Activated naive CD4-positive, alpha-beta T cell treated with Interleukin-2 at 50 U/mL for 16 hours (primary cell): ENCODE measurements at places on chromosomes 1 and 21.

GRCh38 chr1:229275005-229275404 lies 4.1 kb downstream of the RAB4A start:
- DNase-seq, result no peak

DNA sequence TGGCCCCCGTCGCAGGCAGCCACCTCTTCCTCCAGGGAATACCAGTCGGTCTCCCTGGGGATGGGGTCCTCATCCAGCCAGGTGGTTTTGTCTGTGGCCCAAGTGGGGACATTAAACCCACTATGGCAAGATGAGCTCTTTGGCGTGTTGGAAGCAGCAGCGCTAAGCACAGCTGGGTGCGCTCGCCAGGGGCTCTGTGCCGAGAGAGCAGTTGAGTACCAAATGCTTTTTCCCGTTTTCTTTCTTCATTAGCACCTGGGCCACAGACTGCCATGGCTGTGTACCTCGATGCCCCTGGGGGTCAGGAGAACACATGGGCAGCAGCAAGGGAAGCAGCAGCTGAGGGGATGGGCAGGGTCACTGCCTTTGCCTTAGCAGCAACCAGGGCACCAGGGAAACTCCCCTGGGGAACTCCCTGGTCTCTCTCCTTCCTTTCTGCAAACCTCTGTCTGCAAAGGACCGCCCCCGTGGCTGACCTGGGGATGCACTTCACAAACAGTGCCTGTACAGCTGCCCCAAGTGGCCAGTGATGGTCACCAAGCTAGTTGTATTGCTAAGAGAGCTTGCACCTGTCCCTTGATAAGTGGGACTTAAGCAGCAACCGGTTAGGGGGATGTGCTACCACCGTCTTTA lies 31.1 kb downstream of the EDARADD start:
- peak; percentile 24 for DNase-seq

DNA sequence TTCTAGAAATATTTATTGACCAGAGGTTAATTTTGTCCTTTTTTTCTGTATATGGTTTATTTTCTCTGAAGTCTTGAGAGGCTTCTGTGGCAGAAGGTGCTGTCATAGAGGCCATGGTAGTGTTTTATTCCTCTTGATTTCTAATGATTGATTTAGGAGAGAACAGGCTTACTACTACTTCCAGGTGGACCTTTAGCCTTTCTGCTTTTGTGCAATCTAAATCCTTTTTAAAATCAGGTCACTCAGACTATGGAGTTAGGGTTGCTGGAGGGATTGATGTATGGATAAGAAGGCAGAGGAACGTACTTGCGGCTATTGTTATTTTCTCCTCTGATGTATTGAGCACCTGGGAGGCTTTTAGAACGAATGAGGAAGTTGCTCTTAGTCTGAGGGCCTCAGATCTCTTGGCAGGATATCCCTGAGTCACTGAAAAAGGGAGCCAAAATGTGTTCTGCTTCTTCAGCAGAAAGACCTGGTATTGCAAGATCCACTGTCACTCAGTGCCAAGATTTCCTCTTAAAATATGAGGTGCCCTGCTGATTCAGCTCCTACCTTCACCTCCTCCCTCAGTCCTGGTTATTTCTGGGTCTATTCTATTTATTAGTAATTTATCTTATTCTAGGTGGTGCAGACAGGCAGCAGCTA lies 277.4 kb downstream of the ZNF648 start:
- DNase-seq, result no peak

- DNase-seq, result no peak
These were observed 161.8 kb downstream of the NFIA start for GRCh38 chr1:61244114-61244513.

DNA sequence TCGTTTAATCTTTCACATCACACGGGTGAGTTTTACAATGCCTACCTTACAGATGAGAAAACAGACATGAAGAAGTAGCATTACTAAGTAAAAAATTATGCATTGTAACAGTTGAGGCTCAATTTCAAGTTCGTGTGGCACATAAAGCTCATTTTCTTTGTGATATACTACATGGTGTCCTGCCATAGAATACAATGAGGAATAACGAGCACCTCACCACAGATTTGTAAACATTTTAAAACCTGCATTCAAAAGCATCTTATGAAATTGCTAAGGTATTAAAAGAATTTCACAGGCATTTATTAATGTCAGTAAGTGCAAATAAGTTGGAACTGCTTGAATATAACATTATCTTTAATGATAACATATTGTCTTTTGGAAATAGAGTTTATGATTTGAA lies 47.8 kb upstream of the DEPDC1 start:
- DNase-seq, result no peak

GRCh38 chr21:25872271-25872670 lies 137.5 kb downstream of the GABPA start:
- DNase-seq, result no peak

GRCh38 chr1:34851431-34852105 lies 8.0 kb downstream of the SMIM12 start:
- no peak for DNase-seq

- DNase-seq, result no peak
These were observed 5.1 kb downstream of the FCRL2 start for GRCh38 chr1:157771661-157772425.

- DNase-seq, result peak; percentile 60
These were observed 28.6 kb upstream of the IFNGR2 start for GRCh38 chr21:33374450-33375096.

DNA sequence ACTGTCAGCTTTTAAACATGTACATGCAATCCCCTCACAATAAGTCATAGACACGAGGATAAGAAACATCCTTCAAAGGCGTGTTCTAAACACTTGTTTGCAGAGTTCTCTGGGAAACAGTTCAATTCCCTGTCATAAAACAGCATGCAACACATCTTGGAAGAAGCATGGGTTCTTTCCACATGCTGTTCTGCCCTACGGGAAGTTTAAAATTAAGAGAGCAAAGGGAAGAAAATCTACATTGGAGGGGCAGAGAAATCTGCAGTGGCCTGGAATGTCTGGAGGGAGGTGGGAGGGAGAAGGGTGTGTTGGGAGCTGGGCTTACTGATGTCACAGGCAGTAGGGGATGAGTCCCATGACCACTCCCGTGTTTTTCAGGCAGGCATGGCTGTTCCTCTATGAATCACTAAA lies 98.3 kb upstream of the SLC2A1 start:
- DNase-seq, result no peak

DNA sequence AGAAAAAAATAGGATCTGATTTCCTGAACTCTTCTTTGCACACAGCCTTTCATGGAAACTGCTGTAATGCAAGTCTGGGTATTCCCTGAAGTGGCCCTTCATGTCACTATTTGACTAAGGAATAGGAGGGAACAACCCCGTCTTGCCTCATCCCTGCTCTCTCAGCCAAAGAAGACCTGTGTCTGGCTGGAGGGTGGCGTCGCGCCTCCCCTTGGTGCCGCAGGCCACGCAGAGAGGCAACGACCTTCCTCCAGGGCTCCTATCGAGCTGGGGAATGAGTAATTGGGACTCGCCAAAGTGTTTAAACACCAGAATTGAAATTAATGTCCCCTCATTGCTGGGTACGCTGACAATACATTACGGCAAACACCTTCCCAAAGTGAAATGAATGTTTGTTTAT lies 129.8 kb downstream of the PBX1 start:
- DNase-seq, result no peak

GRCh38 chr1:3683992-3684391 lies 31.7 kb downstream of the TP73 start:
- DNase-seq, result no peak

DNA sequence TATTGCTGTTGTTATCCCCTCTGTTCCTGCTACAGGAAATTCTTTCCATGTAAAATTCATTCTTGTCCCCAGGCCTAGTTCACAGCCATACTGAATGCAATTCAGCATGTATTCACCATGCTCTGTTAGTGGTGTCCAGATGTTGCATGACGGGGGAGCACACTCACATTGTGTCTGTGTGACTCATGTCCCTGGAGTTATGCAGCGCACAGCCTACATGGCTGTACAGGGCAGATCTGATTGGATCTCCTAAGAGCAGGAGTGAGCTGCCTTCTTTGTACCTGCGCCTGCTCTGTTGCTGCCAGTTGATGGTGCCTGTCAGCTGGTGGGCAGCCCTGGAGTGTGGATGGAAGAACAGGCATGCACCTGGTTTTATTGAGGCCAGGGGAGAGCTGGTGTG lies 17.6 kb downstream of the HTR6 start:
- DNase-seq, result no peak

GRCh38 chr21:42390696-42391095 lies 5.2 kb downstream of the TMPRSS3 start:
- no peak for DNase-seq

- no peak for DNase-seq
These were observed 15.2 kb upstream of the CDCA8 start for GRCh38 chr1:37677143-37677439.

GRCh38 chr1:111032295-111032897 lies 68.7 kb upstream of the LRIF1 start:
- no peak for DNase-seq

GRCh38 chr21:15076730-15077129 lies 11.9 kb upstream of the NRIP1 start:
- DNase-seq, result no peak

DNA sequence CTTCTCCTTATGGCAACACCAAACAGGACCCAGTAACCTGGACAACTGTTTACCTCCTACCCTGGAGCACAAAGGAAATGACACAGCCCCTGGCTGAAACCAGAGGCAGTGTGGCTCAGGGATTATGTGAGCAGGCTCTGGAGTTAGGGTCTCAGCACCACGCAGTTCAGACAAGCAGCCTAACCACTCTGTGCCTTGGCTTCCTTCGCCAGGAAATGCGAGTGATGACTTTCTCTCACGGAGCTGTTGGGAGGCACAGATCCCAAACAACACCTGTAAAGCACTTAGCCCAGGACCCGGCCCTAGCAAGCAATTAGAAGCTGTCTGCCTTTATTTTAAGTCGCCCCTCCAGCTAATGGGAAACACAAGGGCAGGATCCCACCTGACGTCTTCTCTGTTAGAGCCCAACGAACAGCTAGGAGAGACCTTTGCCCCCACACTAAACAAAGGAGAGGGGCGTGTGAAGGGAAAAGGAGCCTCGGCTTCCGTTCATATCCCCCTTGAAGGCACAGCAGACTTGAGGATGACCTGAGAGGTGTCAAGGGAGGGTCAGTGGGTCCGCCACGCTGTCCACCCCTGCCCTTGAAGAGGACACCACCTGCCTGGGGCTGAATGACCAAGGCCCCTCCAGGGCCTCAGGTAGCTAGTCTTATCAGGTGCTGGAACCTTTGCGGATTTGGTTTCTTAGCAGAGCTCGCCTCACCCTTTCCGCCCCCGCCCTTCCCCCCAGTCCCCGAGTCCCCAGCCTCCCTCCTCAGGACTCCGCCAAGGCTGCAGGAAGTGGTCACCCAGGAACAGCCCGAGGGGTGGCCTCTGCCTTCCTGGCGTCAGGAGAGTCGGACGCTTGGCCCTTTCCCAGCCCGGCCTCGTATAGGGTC lies 860 bp downstream of the TMEM63A start:
- peak; percentile 45 for DNase-seq

DNA sequence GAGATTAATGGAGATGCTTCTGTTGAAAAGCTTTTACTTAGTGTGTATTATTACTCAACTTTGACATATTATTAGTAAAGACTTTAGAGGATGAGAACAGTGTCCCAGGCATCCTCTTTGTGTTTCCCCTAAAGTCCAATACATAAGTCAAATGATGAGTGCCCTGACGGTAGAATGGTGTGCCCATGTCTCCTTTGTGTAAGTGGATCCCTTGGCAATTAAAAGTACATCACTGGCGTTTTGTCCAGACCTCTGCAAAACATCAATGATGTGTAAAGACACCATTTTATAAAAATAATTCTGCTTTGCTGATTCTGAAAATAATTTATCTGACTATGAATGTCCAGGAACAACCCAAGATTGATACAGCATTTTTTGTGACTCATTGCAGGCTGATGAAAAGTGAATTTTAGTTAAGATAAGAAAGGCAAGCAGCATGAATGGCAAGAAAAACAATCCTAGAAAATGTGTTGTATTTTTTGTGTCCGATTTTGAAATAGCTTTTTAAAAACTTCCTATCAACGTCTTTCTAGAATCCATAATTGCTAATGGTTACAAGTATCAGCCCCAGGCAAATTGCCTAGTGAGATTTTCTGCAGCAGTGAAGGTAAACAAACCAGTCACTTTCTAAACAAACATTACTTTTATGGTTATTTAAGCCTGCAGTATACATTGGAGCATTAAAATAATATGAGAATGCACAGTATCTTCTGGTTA lies 251.5 kb downstream of the PTPRC start:
- DNase-seq, result no peak

DNA sequence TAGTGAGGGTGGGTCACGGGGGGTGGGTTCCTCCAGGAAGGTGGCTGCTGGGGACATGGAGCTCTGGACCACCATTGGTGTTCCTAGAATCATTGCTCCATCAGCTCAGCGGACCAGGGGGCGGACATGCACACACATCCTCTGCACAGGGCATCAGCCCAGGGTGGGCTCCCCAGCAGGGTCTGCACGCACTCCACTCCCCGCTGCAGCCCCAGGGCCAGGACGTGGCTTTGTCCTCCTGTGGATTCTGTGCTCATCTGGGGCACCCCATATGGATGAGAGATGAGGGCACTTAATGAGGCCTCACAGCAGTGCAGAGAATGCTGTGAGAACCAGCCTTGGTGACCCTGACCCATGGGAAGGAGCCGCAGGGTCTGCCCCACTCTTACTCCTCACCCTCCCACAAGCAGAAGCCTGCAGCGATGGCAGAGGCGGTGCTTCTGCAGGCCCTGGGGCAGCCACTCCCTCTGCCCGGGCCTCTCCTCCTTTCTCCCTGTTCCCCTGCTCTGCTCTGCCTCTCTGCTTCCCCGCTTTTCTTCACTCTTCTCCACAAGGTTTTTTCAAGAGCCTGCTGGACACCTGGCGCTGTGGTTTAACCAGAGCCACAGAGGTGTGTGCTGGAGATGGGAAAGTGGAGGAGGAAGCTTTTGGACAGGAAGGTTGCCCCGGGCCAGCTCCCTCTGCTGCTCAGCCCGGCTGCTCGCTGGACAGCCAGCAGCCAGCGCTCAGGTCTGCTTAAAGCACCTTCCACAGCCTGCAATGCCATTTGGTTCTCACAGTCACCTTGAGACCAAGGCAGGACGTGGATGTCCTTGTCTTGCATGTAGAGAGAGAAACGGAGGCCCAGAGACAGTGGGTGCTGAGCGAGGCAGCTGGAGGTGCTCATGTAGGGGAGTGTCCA lies 26.3 kb upstream of the PCBP3 start:
- DNase-seq, result no peak

- DNase-seq, result no peak
These were observed 285.0 kb downstream of the SIPA1L2 start for GRCh38 chr1:232344791-232345399.

DNA sequence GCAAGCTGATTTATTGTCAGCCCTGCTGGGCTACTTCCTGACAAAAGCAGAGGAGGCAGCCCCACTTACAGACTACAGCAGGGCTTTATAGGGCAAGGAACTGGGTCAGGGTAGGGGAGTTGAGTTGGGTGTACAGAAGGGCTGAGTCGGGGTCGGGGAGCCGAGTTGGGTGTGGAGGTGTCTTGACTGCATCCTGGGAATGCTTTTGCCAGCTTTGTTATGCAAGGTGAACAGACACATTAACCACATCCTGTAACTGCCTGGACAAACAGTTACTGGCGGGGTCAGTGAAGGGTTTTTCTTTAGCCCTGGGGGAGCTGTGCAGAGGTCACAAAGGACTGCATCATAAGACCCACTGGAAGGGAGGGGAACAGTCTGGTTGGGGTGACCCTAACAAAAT lies 39.1 kb upstream of the GBP5 start:
- DNase-seq, result no peak

- DNase-seq, result no peak
These were observed 92.5 kb upstream of the C21orf91 start for GRCh38 chr21:17911628-17912027.

- DNase-seq, result no peak
These were observed 85.3 kb downstream of the SEC16B start for GRCh38 chr1:177884479-177885021.
